ENCODE measurements at places on chromosomes 16 and 17. TPM values are rescaled to one million over a fixed set of nuclear protein-coding genes. Genes with fewer than 3 reads are reported as not detected.

The CLDN9 gene
- total RNA-seq: 0.53 TPM

The HOXB4 gene
- total RNA-seq: 8.8 TPM

DNA sequence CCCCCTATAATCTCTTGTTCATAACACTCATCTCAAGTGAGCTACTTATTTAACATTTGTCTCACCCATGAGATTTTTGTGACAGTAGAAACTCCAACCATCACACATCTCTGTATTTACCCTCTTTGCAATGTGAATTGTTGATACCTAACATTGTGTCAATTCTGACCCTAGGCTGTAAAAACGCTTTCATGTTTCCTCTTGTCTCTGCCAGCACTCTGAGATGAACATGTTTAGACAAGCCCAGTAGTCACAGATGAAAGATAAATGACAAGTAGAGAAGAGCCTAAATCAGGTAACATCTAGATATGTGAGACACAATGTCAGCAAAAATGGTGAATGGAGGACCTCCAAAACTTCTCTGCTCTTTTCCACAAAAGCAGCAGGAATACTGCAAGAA is 1254.5 kb upstream of the GOT2 start:
- DNase-seq: no peak

GRCh38 chr17:79324194-79324593 is 249.6 kb downstream of the ENGASE start:
- no peak for DNase-seq

The WNK4 gene
- total RNA-seq: 1.4 TPM

GRCh38 chr17:16918443-16918842 is 53.5 kb downstream of the TNFRSF13B start:
- DNase-seq: peak; percentile 13

GRCh38 chr17:21299981-21300600 is 15.6 kb downstream of the MAP2K3 start:
- no peak for DNase-seq

- DNase-seq: no peak
Measured at GRCh38 chr16:56915336-56916119, 16.4 kb upstream of the HERPUD1 start.

GRCh38 chr16:55809851-55810250 is 23.0 kb downstream of the CES1 start:
- DNase-seq: no peak

GRCh38 chr17:40101367-40102210 is 1.2 kb upstream of the NR1D1 start:
- no peak for DNase-seq

The BRIP1 gene
- total RNA-seq: 0.53 TPM

- no peak for DNase-seq
Measured at GRCh38 chr16:90010676-90011507, 8.4 kb downstream of the DBNDD1 start.

The ADAD2 gene
- total RNA-seq: not detected

DNA sequence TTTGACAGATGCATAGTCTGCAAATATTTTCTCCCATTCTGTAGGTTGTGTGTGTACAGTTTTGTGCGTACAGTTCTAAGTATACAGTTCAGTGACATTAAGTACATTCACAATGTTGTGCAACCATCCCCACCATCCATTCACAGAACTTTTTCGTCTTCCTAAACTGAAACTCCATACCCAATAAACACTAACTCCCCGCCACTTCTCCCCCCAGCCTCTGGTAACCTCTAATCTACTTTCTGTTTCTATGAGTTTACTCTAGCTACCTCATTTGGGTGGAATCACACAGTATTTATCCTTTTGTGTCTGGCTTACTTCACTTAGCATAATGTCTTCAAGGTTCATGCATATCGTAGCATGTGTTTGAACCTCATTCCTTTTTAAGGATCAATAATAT is 14.3 kb downstream of the PIK3R5 start:
- DNase-seq: no peak

GRCh38 chr17:78253946-78254672 is 22.7 kb downstream of the TMEM235 start:
- peak; percentile 91 for DNase-seq

GRCh38 chr16:24834459-24835335 is 11.1 kb upstream of the SLC5A11 start:
- no peak for DNase-seq

The NATD1 gene
- 9.3 TPM for total RNA-seq

The KRTAP4-5 gene
- total RNA-seq: not detected

GRCh38 chr17:9944704-9945103 is 39.6 kb upstream of the RCVRN start:
- no peak for DNase-seq

The LPO gene
- not detected for total RNA-seq

DNA sequence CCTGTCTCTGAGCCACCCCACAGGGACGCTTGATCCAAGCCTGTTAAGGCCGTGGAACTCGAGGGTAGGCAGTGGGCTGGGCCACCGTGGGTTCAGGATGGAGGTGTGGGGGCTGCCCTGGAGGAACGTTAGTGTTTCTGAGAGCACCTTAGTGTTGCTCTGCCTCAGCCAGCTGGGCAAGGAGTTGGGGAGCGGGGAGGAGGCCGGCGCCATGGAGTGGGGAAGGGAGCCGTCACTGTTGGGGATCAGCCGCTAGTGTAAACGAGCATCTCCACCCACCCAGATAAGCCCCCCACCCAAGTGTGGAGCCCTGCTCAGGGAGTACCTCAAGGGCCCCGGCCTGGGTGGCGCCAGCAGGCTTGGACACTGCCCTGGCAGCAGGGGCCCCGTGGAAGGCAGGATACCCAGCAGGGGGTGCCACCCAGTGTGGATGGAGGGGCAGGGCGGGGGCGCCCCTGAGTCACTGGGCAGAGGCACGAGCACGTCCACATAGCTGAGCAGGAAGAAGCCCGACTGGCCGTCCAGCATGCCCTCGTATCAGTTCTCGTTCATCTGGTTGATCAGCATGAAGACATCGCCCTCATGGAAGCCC is 98.6 kb downstream of the KPNA2 start:
- no peak for DNase-seq
